ENCODE measurements at places on chromosomes 12 and 14. TPM values are rescaled to one million over a fixed set of nuclear protein-coding genes. Genes with fewer than 3 reads are reported as not detected.

DNA sequence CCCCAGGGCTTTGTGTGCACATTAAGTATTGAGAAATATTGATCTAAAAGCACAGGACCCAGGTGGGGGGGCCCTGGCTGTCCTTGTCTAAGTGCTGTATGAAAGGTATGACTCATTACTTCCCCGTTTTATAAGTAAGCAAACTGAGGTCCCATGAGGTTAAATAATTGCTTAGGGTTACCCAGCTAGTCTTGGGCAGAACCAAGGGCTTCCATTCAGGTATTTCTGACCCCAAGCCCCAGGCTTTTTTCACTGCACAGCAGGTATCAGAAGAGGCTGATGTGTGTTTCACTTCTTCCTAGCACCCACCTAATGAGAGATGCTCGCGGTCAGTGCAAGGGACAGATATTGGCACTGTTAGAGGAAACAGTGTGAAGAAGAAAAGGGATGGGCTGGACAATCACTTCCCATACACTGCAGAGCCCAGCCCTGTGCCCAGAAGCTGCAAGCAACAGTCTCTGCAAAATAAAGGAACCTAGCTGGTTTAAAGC lies 4.7 kb upstream of the TC2N start:
- no peak overlapping the region for H3K4me3 ChIP-seq
- H3K27ac ChIP-seq = no peak overlapping the region
- peaks cover 4% of the 10 kb centered on the region for H3K4me1 ChIP-seq
- H3K27me3 ChIP-seq = peaks cover 2% of the 10 kb centered on the region
- DNase-seq = peak; percentile 32

DNA sequence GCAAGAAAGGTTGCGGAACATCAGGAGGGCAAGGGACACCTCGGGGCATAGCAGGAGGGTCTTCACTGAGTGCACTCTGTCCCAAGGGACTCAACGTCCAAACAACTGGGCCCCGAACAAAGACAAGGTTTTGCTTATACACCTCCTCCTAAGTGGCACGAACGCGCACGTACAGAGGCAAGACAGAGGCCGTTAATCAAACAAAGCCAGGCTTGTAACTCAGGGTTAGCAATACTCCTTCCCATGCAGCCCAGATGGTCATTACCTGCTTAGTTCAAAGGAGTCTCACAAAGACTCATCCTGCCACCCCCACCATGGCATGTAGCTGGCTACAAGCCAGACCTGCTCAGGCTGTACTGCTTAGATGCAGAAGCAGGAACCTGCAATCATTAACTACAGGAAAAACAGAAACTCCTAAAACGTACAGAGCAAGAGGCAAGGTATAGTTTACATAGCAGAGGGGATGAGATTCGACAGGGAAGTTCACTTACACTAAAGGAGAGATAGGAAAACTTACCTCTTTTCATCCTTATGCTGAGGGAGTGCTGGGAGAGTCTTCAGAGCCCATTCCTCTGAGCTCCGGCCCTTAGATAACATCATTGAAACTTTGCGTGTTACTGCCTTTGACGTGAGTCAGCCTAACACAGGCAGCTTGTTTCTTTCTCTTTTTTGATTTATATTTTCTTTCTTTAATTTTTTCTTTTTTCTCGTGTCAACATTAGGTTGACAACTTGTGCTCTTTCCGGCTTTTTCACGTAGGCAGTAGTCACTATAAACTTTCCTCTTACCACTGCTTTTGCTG lies 1319.1 kb downstream of the TMEM121 start:
- H3K27me3 ChIP-seq = peaks cover 2% of the 10 kb centered on the region
- no peak for DNase-seq
- H3K27ac ChIP-seq = no peak overlapping the region
- H3K4me1 ChIP-seq = no peaks in the 10 kb centered on the region

DNA sequence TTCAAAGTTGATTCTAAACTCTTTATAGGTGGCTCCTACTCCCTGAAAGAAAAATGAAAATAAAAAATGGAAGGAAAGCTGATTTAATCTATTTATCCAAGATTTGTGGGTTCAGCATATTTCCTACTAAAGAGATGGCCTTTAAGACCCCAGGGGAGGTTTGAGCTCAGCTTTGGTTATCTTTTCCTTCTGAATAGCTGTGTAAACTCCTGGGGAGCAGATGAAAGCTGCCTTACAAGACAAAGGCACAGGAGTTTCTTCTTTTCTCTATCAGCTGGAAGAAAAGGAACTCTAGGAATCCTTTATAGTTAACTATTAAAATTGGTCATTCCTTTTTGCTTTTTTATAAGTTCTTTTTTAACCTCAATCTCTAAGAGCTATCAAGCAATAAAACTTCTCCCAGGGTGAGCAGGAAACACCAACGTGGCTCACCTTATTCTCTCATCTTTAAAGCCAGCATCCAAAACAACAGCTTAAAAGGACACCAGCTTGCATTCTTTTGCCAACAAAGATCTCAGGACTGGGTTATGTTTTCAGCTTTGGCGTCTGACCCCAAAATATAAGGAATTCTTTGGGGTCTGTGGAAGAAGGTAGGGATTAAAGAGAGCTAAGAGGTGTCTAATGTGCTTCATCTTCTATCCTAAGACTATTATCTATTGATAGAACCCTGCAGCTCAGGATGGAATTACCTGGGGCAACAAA lies 371.7 kb upstream of the KITLG start:
- no peaks in the 10 kb centered on the region for H3K27me3 ChIP-seq
- no peak overlapping the region for H3K27ac ChIP-seq
- H3K36me3 ChIP-seq = no peaks in the 10 kb centered on the region

KRT3 gene
- total RNA-seq = not detected

ADAM20 gene
- total RNA-seq = 1.3 TPM

GALNT16 gene
- 124 TPM for total RNA-seq

Measured in glutamatergic neuron (in vitro differentiated cells).